Glutamatergic neuron (in vitro differentiated cells): ENCODE measurements at places on chromosomes 3 and 15. TPM values are rescaled to one million over a fixed set of nuclear protein-coding genes. Genes with fewer than 3 reads are reported as not detected.

DNA sequence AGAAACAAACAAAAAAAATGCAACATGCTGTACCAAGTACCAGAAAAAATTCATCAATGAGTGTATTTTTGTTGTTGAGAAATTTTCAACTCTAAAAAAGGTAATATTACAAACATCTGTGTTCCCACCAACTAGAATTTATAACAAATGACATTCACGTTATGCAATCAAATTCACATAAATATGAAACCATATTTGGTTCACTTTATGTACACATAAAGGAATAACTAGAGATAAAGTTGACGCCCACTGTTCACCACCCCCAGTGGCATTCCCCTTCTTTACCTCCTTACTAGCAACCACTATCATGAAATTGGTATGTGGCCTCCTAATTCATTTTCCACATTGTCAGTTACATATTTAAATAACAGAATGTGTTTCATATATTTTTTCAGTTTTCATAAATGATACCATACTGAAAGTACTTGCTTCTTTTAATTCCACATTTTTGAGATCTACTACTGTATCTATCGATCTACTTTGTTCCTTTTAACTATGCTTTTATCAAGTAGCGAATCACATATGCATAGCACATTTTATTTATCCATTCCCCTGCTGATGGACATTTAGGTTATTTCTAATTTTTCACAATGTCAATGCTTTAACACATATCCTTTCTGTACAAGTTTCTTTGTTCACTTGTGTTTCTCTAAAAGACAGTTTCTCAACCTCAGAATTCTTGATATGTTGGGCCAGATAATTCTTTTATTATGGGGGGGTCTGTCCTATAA, 34.5 kb downstream of the TBC1D5 start:
- no peak for DNase-seq

GRCh38 chr3:63607716-63608115, 44.8 kb upstream of the SNTN start:
- DNase-seq, result no peak

DNA sequence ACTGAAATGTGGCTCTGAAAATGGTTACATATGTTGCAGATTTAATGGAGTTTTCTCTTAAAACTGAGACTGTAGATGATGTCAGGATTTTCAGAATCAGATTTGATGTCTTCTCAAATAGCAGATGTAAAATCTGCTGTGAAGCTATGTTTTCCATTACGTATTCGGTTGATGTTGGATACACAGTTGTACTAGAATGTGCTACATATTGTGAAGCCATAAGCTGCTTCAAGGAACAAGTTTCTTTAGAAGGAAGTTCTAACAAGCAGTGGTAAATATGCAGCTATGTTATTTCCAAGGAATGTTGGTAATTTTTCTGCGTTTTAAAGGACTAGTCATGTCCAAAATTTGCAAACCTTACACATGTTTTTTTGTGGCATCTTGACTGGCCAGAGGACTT, 197.7 kb downstream of the RBMS3 start:
- DNase-seq, result no peak

DNA sequence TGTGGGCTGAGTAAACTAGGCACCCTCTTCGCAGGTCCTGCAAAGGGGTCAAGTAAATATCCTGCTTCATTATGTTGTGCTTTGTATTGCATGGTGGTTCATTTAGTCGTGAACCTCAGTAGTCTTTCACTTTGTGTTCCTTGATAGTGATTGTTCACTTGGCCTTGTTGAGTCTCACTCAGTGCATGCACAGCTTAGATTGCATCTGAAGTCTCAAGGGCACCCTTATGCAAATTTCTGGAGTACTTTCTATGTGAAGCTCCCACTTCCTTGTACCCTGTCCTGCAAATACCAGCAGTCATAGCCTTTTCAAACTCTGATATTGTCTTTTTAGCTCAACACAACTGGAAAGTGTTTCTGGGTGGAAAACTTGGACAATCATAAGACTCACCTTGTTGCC, 519.2 kb downstream of the NAALADL2 start:
- DNase-seq, result no peak

ITGB5 gene
- total RNA-seq, result 12.8 TPM

TMEM108 gene
- total RNA-seq, result 9.0 TPM

DNA sequence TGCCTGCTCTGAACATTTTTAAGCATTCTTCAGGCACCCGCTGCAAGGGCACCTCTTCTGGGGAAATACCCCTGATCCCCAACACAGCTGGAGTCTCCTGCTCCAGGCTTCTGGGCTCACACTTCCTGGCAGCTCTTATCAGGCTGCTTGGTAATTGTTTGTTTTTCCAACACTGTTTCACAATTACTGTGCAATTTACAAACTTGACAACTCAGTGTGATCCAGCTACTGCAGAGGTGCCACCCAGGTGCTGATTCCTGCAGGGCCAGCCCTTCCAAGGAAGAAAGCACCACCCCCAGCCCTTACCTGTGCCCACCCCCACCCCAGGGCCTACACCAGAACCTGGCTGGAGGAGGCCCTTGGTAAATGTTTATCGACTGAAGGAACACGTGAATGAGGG, 66.5 kb downstream of the MAGEF1 start:
- no peak for DNase-seq

GRCh38 chr3:112604536-112604935, 36.4 kb downstream of the CCDC80 start:
- no peak for DNase-seq

- DNase-seq, result no peak
Measured at GRCh38 chr15:75455982-75456531, 4.6 kb upstream of the SIN3A start.
